LHCN-M2 (cell line): ENCODE measurements at places on chromosomes 16 and 17.

GRCh38 chr17:79065105-79065670, 9.4 kb upstream of the ENGASE start:
- peak; percentile 40 for DNase-seq

DNA sequence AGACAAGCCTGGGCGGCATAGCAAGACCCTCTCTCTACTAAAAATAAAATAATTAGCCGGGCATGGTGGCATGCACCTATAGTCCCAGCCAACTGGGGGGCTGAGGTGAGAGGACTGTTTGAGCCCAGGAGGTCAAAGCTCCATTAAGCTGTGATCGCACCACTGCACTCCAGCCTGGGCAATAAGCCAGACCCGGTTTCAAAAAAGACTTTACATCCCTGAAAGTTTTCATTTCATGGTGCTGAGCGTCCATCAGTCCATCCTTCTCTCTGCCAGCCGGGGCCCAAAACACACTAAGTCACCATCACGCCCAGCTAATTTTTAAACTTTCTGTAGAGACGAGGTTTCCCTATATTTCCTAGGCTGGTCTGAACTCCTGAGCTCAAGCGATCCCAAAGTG, 10.6 kb downstream of the RAB40B start:
- DNase-seq: no peak

GRCh38 chr17:39626171-39627046, at the start of gene PPP1R1B:
PPP1R1B (plus strand) TSS chr17:39626952; CDS start chr17:39627393, 441 bp downstream.
- no peak for DNase-seq

DNA sequence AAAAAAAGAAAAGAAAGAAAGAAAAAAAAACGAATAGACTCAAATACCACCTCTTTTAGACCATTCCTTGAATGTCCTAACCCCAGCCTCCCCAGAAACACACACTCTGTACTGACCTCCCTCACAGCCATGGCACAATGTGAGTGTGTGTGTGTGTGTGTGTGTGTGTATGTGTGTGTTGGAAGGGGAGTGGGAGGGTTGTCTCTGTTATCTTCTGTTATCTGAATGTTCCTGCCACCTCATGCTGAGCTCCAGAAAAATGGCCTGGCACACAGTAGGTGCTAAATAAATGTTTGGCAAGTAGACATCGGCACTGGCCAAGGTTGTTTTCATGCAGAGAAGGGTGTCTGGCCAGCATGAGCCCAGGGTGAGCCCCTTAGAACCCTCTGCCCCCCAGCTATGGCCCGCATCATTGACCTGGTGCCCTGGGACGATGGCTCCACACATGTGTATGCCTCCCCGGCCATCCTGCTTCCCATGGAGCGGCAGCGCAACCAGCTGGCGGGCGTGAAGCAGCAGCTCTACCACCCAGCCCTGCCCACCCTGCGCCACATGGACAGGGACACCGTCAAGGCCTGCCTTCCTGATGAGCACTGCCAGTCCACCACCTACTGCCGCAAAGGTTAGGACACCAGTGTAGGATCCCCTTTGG, 6.6 kb upstream of the CNGB1 start:
- no peak for DNase-seq
